Stomach (tissue), 19 donors: ENCODE measurements at places on chromosomes 7 and 10.

- no peak for DNase-seq
These were observed 175.1 kb downstream of the HGF start for GRCh38 chr7:81594767-81595166.

- DNase-seq = no peak
These were observed 92.6 kb downstream of the INPP5A start for GRCh38 chr10:132630156-132630555.

- peak; percentile 20 for DNase-seq
These were observed 34.4 kb upstream of the GRM8 start for GRCh38 chr7:127287133-127287532.

- DNase-seq = peak; percentile 34
These were observed 790.8 kb upstream of the KCND2 start for GRCh38 chr7:119482209-119482608.

DNA sequence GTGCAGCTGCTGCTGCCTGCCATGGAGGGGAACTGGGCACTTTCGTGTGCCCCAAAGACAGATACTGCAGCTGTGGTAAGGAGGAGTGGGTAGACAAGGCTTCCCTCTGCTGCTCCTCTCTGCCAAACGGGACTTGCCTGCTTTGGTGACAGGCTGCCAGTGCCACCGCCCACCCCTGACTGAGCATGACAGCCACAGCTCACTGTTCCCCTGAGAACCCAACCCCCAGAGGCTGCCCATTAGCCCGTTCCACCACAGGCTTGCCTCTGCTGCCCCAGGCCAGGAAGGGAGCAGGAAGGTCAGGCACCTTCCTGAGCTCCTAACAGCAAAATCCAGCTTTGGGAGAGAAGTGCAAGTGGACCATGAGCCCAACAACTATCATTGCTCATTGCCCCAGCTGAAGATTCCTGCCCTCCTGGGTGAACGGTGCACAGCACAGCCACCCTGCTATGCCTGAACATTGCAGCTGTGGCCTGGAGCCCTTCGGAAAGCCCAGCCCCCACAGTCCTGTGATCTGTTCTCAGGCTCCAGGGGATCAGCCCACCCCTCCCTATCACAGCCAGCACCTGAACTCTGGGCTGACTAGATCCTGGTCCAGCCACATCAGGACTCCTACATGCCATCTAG is 58.7 kb upstream of the ANTXRL start:
- DNase-seq = no peak

- DNase-seq = no peak
These were observed 146.5 kb upstream of the LRRN3 start for GRCh38 chr7:110944448-110944847.

GRCh38 chr7:26787701-26788100 is 76.7 kb downstream of the SKAP2 start:
- DNase-seq = no peak

DNA sequence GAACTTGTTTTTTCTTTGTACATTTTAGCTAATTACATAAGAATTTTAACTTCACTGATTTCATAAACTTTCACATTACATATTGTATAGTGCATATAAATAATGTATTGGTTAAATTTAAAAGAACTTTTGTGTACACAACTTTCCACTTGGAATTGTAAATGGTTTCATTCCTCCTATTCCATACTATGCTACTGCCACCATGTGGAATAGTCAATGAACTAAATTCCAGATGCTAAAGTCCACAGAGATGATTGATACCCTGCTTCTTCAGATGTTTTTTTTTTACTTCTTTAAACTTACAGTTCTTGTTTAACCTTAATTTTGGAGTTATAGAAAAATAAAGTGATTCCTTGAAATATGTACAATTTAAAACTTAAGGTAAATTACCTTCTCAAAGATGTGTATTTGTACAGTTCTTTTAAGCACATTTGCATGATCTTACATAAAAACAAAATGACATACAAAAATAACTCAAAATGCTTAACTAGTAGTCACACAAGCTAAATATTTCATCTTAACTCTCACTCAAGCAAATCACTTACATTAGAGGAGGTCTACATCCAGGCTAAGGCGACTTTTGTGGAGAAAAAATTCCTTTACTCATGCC is 247.6 kb upstream of the HGF start:
- DNase-seq = no peak

DNA sequence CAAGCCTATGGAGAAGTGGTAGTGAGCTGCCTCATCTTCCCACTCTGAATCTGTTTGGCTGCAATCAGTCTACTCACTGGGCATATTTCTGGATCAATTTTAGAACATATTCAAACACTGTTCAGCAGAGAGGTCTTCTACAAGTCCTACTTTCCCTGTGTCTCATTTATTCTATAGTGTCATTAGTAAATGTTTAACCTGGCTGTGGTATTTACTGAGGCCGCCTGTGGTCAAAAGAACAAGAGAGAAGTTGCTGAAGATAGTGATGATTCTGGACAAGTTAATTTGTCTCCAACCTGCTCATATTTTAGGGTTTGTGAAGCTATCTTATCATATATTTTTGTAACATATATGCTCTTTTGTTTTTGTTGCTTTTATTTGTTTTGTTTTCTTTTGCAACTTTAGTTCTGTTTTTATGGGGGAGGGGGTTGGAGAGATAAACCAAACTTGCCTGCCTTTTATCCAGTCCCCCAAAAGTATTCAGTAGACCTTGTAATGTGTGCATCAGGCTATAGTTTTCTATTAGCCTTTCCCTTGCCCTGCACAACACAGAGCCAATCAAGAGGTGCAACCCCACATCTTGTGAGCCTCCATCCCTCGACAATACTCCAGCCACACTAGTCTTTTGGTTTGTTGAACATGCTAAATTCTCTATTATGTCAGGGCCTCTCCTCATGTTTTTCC is 362.8 kb upstream of the MBL2 start:
- no peak for DNase-seq

DNA sequence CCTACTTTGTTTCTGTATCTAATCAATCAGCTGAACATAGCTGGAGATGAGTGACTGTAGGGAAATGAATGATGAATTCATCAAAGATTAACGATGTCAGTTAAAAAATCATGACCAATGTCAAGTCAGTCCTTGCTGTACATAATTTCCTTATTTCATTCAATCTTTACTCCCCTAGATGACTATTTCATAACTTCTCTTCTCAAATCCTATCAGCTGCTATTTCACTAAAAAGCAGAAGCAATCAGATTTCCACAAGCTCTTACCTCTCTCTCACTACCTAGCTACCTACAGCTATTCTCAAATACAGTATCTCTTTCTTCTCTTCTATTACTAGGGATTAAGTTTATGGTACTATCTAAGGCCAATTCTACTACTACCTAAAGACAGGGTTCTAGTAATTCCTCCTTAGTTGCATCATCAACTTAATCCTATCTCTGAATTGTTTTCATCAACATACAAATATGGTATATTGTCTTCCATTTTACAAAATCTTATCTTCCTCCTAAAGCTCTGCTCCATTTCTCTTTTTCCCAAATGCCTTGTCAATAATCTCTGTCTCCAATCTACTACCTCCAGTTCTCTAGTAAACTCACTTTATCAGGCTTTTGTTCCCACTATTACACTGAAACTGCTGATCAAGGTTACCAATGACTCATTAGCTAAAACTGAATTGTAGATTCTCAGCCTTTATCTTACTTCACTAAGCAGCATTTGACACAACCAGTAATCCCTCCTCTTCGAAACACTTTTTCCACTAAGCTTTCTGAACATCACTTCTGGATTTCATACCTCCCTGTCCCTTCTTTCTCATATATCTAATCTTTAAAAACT is 28.4 kb downstream of the JMJD1C start:
- DNase-seq = no peak

DNA sequence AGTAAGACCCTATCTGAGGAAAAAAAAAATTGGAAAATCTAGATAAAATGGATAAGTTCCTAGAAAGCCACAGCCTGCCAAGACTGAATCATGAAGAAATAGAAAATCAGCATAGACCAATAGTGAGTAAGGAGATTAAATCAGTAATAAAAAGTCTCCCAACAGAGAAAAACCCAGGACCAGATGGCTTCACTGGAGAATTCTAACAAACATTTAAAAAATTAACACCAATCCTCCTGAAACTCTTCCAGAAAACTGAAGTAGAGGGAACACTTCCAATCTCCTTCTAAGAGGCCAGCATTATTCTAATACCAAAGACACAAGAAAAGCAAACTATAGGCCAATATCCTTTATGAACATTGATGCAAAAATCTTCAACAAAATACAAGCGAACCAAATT is 8.8 kb upstream of the LIMK1 start:
- DNase-seq = no peak

GRCh38 chr10:76552091-76552873 is 1085.3 kb downstream of the KCNMA1 start:
- no peak for DNase-seq

- no peak for DNase-seq
These were observed 987.3 kb downstream of the GRID1 start for GRCh38 chr10:85379338-85379737.

DNA sequence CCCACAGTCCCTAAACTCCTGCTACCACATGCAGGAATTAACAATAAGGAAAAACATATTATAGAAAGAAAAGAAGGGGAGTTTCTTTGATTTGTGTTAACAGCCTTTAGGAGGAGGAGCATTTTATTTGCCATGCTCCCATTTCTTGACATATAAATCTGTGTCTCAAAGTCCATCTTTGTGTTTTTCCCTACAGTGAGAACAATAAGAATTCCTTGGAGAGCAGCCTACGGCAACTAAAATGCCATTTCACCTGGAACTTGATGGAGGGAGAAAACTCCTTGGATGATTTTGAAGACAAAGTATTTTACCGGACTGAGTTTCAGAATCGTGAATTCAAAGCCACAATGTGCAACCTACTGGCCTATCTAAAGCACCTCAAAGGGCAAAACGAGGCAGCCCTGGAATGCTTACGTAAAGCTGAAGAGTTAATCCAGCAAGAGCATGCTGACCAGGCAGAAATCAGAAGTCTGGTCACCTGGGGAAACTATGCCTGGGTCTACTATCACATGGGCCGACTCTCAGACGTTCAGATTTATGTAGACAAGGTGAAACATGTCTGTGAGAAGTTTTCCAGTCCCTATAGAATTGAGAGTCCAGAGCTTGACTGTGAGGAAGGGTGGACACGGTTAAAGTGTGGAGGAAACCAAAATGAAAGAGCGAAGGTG is 4.1 kb downstream of the IFIT2 start:
- DNase-seq = no peak

DNA sequence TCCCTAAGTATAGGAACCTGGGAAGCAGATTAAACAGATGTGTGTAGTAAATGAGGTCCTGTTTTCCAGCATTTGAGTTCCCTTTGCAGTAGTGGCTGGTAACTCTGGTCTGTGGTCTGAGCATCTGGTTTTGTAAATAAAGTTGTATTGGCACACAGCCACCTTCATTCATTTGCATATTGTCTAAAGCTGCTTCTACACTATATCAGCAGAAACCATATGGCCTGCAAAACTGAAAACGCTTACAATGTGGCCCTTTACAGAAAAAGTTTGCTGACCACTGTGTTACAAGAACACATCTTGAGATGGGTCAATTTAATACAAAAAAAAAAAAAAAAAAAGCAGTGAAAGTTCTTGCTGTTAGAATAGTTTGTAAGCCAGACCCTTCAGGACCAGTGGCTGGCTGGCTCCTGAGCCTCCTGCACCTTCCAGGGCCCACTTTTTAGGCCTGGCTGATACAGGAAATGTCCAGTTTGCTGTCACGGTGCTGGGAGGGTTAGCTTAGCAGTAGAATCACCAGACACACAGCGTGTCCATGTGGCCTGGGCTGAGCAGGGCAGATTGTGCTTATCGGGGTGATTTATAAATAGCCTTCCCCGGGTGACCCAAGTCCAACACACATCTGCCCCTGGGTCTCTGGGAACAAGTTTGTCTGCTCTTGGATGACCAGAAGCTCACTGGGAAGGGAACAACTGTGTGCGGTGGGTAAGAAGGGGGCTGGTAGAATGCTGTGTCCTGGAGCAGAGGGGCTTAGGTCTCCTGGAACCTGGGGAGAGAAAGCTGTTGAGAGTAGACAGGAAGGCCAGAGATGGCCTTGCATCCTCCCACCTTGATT is 1.4 kb downstream of the C10orf71 start:
- DNase-seq = peak; percentile 51

DNA sequence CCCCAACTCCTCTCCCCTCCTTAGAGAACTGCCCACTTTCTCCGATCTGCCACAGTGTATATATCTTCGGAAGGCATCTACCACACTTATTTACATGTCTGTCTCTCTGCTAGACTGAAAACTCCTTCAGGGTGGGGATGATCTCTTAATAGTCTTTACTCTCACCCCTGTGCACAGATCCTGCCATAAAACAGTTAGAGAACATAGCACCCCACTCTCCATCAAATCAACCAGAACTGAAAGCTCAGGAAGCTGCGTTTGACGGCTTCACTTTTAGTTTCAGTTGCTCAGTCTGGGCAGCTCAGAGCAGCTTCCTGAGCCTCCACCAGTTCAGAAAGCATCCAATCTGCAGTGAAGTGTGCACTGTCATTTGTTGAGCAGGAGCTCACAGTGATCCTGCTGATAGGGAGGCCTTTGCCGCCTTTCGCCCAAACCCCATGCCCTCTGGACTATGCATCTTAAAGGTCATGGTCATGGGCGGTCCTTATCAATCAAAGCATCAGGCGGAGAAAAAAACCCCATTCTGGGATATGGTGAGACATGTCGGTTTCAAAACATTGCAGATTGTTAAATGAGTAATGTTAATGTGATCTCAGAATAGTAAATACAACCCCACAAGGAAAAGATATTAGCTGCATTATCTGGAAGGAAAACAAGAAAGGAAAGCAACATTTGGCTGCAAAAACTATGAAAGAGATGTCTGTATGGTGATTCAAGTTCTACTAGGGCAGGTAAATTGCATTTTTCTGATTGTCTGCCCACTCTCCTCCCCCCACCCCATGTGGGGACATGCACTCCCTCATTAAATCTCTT is 167.1 kb upstream of the ADO start:
- DNase-seq = peak; percentile 33

DNA sequence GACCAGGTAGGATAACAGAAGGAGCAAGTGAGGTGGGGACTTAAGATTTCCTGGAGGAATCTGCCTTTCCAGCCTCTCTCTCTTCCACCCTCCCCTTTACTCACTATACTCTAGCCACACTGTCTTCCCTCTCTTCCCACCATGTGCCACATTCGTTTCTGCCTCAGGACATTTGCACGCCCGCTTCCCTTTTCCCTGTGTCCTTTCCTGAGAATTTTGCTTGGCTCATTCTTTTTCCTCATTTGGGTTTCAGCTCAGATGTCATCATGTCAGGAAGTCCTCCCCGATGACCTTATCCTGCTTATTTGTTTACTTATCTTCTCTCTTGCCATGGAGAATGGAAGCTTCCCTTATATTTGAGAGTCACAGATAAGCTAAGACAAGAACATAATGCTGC is 363.8 kb downstream of the PRPF18 start:
- DNase-seq = no peak
